ENCODE measurements at places on chromosomes 6 and 20.

DNA sequence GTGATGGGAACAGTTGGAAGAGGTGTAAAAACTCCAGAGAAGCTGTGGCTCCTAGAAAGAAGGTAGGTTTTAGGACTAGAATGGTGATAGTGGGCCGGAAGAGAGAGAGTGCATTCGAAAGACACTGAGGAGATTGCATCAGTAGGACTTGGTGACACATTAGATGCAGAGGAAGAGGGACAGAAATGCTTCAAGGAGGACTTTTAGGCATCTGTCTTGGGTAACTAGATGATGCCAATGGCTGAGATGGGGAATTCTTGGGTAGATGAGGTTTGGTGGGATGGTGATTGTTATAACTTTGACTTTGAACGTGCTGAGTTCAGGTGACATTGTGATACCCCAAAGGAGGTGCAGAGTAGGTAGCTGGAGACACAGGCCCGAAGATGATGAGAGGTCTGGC lies 196.5 kb downstream of the GMPR start:
- DNase-seq, result no peak

- DNase-seq, result no peak
Measured at GRCh38 chr20:47662483-47663353, 122.6 kb downstream of the SULF2 start.

- DNase-seq, result no peak
Measured at GRCh38 chr6:127966616-127967015, 65.8 kb upstream of the THEMIS start.

DNA sequence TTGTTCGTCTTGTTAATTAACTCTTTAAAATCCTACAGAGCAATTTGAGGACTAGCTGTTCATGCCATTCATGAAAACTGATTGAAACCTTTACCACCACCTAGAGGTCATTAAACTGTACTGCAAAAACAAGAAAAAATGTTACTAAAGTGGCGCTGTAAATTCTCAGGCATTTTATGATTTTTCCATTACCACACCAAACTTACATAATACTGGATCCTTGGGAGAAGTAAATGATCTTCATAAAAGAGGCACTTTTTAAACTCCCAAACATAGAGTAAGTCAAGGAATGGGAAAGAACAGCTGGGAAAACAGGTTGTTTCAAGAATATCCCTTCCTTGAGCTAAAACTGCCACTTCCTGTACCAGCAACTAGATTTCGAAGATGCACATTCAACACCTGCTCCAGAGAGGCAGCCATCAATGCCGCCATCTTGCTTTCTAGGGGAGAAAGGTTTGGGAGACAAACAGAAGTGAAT lies 54.3 kb downstream of the MYLIP start:
- DNase-seq, result no peak

DNA sequence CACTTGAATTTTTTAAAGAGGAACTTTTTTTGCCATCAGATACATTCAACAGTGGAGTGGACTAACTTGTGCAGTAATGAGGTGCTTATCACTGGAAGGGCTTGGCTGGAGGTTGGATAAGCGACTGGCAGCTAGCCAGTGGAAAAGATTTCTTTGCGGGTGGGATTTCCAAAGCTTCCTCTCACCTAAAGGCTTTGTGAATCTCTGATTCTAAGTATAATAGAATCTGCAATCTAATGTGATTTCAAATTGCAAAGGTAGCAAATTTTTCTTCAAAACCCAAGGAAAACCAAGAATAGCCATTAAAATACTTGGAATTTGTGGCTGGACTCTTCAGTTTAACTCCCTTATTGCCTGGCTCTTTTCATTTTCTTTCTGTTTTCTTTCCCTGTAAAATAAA lies 460.4 kb upstream of the MARCKS start:
- DNase-seq, result no peak

DNA sequence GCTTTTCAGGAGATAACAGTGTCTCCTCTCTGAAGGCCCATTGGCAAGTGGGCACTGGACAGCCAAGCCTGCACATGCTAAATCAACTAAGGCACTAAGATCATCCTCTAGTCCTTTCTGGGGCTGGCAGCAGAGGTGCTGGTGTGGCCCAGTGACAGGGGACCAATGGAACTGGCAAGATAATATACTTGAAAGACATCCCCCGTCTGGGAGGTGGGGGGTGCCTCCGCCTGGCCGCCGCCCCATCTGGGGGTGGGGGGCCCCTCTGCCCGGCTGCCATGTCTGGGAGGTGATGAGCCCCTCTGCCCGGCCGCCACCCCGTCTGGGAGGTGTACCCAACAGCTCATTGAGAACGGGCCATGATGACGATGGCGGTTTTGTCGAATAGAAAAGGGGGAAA lies 223.3 kb downstream of the UNC5CL start:
- no peak for DNase-seq

DNA sequence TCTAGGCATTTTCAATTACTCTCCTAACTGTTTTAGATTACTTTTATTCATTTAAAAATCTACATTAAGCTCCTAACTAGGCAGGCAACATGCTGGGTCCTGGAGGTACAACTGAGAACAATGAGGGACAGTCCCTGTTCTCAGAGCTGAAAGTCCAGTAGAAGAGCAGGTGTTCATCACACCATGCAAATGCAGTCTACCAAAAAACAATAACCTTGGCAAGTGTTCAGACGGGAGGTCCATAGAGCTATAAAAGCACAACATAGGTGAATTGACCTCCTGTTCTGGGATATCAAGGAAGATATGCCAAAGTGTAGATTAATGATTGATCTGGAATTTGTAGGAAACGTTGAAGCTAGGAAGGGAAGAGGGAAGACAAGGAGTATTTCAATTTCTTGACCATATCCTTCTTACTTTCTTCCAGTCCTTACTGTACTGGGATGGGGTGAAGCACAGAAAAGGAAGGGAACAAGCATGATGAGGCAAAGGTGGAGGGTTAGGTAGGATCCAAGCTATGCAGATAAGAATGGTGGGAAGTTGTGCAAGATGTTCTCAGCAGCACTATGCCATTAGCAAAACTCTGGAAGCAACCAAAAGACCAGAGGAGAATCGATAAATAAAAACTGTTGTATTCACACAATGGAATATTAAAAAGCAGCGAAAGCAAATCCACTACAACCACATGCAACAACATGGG lies 485.7 kb upstream of the JARID2 start:
- DNase-seq, result no peak

DNA sequence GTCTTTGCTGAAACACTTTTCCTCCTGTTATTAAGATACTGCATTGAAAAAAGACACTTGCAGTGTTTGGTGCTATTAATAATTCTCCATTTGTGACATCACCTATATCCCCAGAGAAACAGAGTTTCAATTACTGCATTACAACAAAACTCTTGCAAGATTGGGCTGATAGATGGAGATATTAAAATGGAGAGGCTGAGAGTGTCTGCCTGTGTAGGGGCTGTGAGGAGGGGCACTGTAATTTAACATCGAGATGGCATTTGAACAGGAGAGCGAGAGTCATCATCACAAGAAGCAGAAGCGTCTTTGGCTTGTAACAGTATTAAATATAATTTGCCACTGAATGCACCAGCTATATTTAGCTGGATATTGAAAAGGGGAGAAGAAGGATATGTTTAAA lies 316.5 kb downstream of the CDH26 start:
- DNase-seq, result no peak
